Activated CD8-positive, alpha-beta memory T cell treated with anti-CD3 and anti-CD28 coated beads for 1 hour (primary cell): ENCODE measurements at places on chromosomes 7 and 10.

DNA sequence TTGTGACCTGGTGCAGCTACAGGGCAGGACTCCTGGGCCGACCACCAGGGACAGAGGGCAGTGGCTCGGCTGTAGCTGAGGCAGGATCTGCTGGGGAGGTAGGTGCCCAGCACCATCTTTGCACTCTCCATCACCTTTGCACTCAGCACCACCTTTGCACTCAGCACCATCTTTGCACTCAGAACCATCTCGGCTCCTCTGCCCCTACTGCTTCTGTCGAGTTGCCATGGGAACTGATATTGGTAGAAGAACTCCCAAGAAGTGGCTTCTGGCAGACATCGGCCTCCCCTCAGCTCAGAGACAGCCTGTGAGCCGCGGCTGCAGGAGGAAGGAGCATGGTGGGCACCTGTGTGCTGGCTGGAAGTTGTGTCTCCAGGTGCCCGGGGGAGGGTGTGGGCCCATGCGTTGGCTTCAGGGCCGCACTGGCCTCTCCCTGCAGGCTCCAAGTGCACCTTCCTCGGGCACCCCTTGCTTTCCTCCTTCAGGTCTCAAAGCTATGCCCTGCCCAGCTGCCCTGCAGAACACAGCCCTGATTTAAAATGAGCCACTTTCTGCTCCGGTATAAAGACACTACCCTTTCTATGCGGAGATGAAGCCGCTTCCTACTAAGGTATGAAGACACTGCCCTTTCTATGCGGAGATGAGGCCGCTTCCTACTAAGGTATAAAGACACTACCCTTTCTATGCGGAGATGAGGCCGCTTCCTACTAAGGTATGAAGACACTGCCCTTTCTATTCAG is 514.5 kb downstream of the PTPRN2 start:
- no peak for DNase-seq

GRCh38 chr7:73822319-73823173 is 8.2 kb upstream of the CLDN4 start:
- no peak for DNase-seq

- no peak for DNase-seq
Measured at GRCh38 chr7:148485618-148486017, 104.9 kb upstream of the C7orf33 start.

DNA sequence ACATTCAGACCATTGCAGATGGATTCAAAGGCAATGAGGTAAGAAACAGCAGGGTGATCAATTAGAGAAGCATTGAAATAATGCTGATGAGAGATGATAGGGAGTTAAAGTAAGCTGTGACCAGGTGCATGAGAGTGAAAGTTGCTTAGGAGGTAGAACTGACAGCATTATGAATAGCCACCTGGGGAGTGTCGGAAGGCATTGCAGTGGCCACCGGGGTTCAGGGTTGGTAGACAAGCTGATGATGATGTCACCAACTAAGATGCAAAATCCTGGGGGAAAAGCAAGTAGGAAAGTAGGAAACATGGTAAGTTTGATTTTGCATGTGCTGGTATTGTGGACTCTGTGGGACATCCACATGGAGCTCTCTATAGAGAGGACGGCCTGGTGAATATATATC is 211.9 kb upstream of the ETV1 start:
- DNase-seq: no peak

- DNase-seq: no peak
Measured at GRCh38 chr7:16044645-16045044, 358.2 kb upstream of the MEOX2 start.

DNA sequence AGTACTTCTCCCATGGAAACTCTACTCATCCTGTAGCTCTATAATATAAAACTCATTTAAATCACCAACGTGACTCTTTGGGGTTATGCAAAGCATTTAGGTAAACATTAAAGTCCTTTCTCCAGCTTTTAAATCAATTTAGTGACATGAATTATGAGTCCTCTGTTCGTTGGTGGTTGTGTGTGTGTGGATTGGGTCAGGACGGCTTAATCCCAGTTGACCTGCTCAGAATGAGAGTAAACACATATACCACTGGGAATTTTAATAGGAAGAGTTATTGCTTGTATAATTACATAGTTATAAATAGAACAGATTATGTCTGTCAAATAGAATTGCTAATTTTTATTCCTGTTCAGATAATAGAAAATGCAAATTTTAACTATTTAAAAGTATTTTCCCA is 30.7 kb upstream of the ADCY1 start:
- no peak for DNase-seq

GRCh38 chr7:5636914-5637313 is 144.5 kb downstream of the RNF216 start:
- no peak for DNase-seq

GRCh38 chr10:24307116-24307515 is 98.2 kb downstream of the KIAA1217 start:
- no peak for DNase-seq

DNA sequence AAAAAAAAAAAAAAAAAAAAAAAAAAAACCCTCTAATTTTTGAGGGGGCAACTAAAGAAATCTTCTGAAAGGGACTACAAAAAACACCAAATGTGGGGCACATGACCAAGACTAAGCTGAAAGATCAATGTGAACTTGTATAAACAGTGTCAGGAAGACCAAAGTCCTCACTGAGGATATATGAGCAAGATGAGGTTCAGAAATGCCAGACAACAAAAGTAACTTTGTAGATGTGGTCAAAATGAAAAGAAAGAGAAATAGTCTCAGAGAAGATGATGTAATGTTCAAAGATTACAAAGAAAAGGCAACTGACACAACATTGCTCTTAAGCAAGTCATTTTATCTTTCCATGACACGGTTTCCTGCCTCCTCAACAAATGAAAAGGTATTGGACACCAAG is 48.7 kb upstream of the PTPRZ1 start:
- DNase-seq: no peak

GRCh38 chr7:120436487-120437060 is 163.6 kb downstream of the KCND2 start:
- no peak for DNase-seq

DNA sequence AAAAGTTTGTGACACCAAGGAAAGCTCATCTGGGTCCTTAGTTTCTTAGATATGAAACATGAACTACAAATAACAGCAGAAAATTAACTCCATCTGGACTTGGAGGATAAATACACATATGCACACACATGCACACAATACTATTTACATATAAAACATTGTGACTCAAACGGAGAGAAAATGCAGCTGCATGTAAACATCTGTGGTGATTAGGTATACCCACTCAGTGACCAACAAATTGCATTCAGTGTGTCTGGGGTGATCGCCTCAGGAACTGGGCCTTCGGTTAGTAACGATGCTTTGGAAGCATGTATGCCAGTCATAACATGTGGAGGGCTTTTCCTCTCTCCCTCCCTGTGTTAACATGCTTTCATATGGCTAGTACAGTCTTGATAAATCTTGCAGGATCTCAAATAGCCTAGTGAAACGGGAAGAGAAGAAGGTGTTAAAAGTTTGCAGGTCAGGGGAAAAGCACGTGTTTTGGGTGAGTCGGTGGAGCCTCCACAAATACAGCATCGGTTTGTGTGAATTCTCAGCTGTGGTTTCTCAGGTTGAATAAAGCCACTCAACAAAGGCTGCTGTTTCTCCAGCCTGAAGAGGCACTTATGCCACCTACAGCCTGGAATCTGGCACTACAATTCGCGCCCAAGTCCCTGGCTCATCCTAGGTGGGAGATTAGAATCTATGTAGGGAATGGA is 8.7 kb upstream of the GLRX3 start:
- DNase-seq: no peak

- no peak for DNase-seq
Measured at GRCh38 chr10:125591886-125592285, 91.1 kb downstream of the TEX36 start.

DNA sequence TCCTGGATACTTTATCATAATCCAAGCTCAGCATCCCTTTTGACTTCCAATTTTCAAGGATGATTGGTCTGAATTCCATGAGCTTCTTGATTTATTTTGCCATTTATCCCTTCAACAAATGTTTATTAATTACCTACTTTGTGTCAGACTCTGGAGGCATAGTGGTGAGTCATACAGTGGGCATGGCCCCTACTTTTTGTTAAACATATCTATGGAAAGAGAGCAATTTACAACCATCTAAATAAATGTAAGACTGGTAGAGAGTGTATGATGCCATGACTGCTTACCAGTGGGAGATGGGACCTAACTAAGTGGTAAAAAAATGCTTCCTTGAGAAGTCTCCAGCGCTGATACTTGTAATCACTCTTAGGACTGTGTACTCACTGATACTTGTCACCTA is 286.6 kb downstream of the SUGCT start:
- no peak for DNase-seq

GRCh38 chr7:50620433-50620832 is 55.2 kb upstream of the DDC start:
- DNase-seq: no peak

DNA sequence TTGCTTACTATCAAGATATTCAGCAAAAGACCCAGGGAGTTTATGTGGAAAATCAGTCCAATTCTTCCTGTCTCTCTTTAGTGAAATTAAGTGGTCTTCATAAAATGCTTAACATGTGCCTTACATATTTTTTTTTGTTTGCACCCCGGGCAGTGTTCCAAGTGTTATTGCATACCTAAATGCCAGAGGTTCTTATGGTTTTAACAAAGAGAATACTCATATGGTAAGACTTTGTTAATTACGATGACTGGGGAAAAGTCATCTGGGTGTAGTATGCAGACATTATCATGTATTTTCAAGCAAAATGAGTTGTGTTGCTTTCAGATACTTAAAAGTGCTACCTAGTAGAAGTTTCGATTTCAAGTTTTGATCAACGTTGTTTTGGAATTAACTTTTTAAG is 82.6 kb downstream of the PRKG1 start:
- no peak for DNase-seq

- DNase-seq: no peak
Measured at GRCh38 chr10:105150259-105150880, 509.3 kb downstream of the SORCS3 start.

GRCh38 chr7:55271069-55271626 is 94.0 kb upstream of the LANCL2 start:
- DNase-seq: no peak

- DNase-seq: no peak
Measured at GRCh38 chr7:103651593-103652377, 205.8 kb upstream of the SLC26A5 start.

- no peak for DNase-seq
Measured at GRCh38 chr10:44384601-44385025, 284 bp downstream of the CXCL12 start.

- peak; percentile 62 for DNase-seq
Measured at GRCh38 chr7:55593515-55594318, 21.4 kb upstream of the VOPP1 start.

GRCh38 chr7:101705331-101705730 is 76.2 kb upstream of the MYL10 start:
- DNase-seq: no peak

DNA sequence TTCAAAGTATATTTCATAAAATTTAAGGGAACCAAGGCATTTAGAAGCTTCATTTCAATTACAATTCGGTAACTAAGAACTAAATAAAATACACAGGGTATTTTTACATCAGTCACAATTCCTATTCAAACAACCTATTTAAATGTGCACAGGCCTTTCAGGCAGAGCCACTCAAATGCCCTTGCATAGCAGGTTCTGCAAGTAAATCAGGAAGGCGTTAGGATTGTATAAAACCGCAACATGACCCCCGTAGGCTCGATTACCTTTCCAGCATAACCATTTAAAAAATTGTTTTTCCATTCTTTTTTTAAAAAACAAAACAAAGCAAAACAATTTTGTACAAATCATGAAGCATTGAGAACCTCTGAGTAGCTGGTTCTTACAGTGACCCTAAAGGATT is 289.9 kb upstream of the SP8 start:
- DNase-seq: no peak

- DNase-seq: no peak
Measured at GRCh38 chr10:58239561-58240169, 28.0 kb downstream of the IPMK start.

DNA sequence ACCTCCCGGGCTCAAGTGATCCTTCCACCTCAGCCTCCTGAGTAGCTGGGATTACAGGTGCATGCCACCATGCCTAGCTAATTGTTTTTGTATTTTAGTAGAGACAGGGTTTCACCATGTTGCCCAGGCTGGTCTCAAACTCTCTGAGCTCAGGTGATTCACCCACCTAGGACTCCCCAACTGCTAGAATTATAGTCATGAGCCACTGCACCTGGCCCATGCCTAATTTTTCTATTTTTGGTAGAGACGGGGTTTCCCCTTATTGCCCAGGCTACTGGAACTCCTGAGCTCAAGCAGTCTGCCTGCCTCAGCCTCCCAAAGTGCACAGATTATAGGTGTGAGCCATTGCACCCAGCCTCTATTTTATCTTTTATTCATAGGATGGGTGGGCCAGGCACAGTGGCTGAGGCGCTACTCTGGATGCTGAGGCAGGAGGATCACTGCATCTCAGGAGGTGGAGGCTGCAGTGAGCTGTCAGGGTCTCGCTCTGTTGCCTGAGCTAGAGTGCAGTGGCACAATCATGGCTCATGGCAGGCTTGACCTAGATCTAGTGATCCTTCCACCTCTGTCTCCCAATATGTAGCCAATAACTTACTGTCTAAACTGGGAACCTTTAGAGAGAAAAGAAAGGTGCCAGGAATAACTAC is 31.3 kb upstream of the STOX1 start:
- no peak for DNase-seq

DNA sequence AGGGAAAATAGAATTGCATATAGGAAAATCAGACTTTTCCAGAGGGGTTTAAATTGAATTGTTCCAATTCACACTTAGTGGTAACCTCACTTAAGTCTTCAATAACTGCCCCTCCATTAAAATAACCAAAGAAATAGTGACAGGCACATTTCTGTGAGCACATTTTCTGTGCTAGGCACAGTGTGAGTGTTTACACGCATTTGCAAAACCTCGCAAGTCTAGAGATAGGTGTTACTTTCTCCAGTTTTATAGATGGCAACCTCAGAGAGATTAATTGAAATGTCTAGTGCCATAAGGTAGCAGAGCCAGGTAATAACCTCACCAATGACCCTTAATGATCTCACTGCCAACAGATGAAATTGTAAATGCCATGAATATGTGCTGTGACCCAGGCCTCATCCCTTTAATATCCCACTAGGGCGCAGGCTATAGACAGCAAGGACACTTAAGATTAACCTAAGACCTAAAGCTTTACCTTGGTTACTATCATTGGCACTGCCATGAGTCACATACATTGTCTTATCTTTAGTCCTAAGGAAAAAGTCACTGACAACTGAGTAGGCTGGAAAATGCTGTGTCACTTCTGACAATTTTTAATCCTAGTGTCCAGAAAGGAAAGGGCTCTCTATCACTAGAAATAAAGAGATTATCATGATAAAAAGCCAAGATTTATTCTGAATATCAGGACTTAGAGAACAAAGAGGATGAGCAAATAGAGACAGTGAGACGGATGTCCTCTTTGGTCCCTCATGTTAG is 187.8 kb downstream of the PPP1R17 start:
- DNase-seq: no peak

DNA sequence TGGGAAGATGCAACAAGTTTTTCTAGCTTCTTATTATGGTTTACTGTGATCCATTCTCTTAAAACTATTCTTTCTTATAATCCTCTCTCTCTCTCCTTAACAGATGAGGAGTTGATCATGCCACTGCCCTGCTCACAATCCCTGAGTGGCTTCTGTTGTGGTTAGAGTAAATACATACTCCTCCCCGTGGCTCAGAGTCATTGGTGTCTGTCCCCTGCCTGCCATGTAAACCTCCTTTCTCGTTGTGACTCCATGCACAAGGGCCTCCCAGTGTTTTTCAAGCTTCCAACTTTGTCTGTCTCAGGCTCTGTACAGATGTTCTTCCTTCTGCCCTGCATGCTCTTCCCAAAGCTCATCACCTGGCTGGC is 20.4 kb downstream of the CCNY start:
- no peak for DNase-seq

- no peak for DNase-seq
Measured at GRCh38 chr10:109875828-109876821, 47.2 kb downstream of the XPNPEP1 start.
